ENCODE measurements at places on chromosomes 11 and 22.

DNA sequence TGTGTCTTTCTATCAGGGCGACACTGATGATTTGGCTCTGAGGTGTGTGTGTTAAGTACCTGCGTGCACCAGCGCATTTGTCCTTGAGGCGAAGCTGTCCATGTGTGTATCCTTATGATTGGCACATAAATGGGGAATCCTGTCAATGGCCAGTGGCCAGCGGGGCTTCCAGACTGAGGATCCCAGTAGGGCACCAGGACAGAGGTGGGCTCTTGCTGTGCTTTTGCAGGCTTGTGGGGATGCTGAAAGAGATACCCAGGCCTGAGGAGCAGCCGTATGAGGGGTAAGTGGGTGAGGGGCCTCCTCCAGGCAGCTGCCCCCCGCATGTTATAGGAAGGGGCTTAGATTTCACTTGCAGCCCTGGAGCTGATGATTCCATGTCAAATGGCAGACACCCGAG is 156.8 kb downstream of the ST3GAL4 start:
- DNase-seq: no peak

DNA sequence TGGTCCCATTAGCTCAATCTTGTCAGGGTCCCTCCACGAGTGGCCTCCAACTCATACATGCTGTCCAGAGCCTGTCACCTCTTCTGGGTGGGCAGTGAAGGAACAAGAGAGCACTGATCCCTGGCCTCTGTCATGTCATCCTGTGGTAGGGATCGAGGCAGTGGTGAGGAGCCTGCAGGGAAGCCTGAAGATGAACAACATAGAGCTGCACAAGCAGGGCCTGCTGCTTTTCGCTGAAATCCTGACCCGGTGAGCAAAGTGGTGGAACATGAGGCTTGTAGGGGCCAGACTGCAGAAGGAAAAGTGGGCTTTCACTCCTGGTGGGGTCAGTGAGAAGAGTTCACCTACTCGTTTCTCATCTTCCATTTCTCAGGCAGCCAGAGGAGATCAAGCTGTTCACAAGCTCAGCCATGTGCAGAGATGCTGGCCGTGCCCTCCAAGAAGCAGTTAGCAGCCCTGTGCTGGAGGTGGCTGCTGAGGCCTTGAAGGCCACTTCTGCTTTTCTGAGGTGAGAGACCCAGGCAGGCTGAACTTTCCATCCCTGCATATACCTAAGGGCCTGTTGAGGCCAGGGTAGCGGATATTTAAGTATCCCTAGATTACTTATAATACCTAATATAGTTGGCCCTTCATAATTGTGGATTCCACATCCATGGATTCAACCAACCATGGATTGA is 32.9 kb downstream of the MEI1 start:
- DNase-seq: no peak

GRCh38 chr11:16759857-16760508 is 21.5 kb downstream of the C11orf58 start:
- DNase-seq: no peak

GRCh38 chr11:34546511-34547209 is 33.1 kb upstream of the ELF5 start:
- DNase-seq: no peak
